GM20000 (cell line): ENCODE measurements at places on chromosomes 2 and 18.

- DNase-seq, result no peak
Observed at GRCh38 chr2:159455330-159455918, 160.9 kb downstream of the BAZ2B start.

DNA sequence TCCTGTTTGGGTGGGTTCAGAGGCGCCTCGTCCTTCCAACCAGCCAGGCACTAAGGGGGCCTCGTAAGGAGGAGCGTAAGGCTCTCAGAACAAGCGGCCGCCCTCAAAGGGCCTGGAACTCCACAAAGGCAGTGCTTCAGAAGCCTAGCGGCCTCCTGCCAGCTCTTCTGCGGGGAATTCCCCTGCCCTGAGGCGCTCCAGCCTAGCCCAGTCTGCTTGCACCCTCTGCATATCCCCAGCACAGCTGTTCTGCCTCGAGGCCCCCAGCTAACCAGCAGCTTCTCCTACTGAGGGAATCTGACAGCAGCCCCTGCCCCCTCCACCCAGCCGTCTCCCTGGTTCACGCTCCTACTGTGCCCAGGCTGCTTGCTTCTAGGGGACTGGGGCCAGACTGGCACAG, 265.9 kb downstream of the TFCP2L1 start:
- DNase-seq, result no peak

DNA sequence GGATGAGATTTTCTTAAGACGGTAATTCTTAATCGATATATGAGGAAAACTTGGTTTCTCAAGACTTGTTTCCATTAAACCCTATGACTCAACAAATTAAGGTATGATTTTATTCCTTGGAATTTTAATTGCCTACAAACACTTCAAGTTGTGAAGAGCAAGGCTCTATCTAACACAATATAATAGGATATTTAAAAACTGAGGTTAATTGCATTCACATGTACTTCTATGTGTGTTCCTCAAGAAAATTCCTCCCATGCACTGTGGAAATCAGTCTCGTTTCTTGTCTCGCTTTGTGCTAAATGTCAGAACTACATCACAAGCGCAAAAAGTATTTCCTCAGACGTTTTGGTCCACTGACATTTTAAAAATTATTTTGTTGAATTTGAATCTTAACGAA, 109.6 kb upstream of the UNC80 start:
- DNase-seq, result no peak

DNA sequence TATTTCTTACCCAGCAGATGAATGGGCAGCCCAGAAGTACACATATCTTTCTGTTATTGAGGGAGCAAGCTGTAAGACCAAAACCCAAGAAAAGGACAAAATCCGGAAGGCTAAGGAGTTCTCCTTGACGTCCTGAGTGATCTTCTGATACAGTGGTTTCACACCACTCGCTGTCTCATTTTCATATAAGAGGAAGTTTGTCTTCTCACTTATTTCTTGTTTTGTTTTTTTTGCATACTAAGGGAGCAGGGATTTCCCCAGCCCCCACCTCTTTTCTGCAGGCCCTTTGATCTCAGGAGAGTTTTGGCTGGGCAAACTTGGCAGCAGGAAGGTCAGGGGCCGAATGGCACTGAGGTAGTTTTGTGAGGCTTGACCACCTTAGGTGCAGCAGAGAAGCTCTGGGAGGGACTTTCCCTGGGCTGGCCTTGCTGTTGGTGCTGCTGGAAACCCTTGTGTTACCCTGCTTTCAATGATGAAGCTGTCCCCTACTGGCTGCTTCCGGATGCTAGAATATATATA, 13.3 kb downstream of the CHRNA1 start:
- peak; percentile 45 for DNase-seq

- DNase-seq, result peak; percentile 42
Observed at GRCh38 chr2:206083602-206084438, 2.2 kb downstream of the INO80D start.

DNA sequence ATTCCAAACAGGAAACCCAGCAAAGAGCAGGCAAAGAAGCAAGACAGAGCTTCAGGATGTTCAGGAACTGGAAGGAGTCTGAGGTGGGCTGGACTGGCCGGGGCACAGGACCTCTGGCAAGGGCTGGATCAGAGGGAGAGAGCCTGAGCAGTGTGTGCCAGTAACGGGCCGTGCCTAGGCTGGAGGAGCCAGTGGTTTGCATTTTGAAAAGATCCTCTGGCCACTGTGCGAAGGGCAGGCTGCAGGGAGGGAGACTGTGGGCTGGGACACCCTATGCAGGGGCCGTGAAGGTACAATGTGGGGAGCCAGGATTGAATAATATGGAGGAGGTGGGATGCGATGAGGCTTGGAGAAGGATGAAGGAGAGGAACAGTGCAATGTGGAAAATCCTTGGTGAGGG, 6.2 kb upstream of the SDC1 start:
- no peak for DNase-seq

- no peak for DNase-seq
Observed at GRCh38 chr18:46632401-46633071, 24.5 kb downstream of the LOXHD1 start.

- no peak for DNase-seq
Observed at GRCh38 chr2:100067784-100068183, 74.6 kb downstream of the AFF3 start.

- no peak for DNase-seq
Observed at GRCh38 chr2:203732953-203733510, 26.6 kb downstream of the CD28 start.

DNA sequence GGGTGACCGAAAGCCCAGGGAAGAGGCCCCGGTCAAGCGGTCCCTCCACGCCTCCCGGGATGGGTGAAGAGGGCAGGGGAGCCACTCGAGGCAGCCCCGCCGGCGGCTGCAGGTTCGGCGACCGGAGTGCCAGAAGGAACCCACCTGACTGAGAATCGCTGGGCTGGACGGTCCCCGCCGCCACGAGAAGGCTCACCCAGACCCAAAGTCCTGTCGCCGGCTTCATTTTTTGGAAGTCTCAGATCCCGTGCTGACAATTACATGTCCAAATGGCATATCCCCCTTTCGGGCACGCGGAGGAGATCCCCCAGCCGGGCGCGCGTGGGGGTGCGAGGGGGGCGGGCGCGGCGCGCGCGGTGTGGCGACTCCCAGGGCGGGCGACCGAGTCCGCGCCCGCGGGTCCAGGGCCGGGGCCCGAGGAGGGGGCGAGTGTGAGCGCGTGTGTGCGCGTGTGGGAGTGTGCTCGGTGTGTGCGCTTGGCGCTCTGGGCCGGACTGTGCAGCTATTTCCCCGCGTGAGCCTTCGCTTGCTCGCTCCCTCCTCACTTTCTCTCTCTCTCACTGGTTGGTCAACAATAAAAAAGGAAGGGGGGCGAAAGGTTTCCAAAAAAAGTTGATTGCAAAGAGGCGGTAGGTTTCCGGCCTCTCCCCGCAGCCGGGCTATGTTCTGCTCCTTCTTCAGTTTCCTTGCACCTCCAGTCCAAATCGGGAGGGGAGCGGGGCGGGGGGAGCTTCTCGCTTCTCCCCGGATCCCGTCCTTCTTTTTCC, at the start of gene ERBB4:
Gene ERBB4, minus strand, starts transcription at position 498 of the 767 bp plus-strand sequence. Its CDS starts 272 bp downstream, at position 226.
- peak; percentile 29 for DNase-seq

GRCh38 chr18:76951456-76952247, 129.3 kb downstream of the ZNF236 start:
- no peak for DNase-seq

DNA sequence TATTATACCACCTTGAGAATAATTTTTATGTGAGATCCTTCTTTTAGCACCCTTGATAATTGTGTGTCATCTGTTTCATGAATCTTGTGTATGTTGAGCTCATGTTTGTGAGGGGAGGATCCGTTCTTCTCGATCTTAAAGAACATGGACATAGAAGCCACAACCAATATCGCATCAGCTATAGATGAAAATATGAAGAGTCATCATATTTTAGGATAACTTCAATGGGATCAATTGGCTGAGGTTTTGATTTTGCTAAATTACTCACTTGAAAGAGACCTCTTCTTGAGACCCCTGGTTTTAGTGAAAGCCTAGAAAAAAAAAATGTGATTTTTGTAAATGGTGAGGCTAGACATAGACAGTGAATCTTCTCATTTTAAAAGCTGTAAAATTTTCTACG, 385.3 kb upstream of the NRP2 start:
- no peak for DNase-seq

- DNase-seq, result no peak
Observed at GRCh38 chr2:3195641-3196476, 181.8 kb downstream of the EIPR1 start.

GRCh38 chr18:60889442-60889841, 443.8 kb upstream of the CDH20 start:
- DNase-seq, result no peak

GRCh38 chr2:134838143-134838620, at the start of gene ACMSD:
TSS of gene ACMSD (plus strand) at chr2:134838616. CDS start at chr2:134838683, 67 bp downstream.
- DNase-seq, result no peak

DNA sequence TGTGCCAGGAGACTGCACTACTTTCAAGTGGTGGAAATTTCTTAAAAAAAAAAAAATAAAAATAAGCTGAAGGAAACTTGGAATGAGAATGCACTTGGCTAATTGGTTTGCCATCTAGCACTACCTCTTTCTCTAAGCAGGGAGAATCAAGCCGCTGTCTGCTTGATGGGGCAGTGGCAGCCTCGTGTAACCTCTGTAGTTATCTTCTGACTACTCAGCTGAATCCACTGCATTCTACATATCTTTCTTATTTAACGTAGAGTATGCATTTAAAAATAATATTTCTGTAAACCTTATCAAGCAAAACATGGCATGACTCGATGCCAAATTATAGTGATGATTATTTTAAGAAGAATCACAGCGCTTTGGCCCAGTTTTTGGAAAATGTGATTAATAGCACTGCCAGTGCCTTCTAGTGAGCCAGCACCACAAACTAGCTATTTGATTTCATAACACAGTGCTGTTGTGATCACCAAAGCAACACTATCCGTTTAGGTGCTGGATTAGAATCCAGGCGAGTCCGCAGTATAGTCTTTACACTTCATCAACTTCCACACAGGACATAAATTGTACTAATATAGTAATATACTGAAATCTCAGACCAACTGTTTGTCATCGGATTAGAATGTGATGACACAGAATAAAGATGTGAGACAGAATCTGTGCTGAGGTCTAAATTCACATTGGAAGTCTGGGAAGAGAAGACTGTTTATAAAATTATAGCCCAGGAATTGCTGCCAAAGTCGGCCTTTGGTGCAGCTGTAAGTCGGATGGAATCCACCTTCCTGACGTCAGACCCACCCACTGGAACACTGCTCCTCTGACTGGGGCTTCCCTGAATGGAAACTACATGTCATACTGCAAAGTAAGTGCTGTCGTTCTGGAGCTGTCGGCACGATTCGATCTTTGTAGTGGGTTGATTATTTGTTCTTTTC, 136.5 kb upstream of the ETAA1 start:
- DNase-seq, result no peak

- no peak for DNase-seq
Observed at GRCh38 chr2:110910423-110910822, 178.1 kb downstream of the ACOXL start.

DNA sequence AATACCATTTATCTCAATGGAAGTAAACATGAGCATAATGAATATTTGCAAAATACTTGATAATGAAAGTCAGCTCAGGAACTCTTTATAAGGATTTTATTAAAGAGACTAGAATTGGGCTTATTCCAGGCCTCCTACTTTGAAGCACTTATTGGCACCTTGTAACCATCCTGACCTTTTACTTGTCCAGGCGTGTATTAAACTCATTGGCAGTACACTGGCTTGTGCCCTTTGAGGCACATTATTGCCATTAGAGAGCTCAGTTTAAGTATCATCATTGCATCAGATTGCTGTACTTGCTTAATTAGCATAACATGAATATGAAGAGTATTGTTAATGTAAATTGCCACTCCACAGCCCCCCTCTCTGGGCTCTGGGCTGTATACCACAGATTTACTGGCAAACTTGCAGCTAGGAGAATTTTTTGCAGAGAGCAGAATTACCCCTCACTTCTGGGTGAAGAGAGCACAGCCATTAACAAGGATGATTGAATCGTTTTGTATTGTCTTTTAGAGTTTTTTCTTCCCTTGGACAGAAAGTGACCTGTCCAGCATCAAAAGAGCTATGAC, 72.5 kb downstream of the XIRP2 start:
- no peak for DNase-seq

DNA sequence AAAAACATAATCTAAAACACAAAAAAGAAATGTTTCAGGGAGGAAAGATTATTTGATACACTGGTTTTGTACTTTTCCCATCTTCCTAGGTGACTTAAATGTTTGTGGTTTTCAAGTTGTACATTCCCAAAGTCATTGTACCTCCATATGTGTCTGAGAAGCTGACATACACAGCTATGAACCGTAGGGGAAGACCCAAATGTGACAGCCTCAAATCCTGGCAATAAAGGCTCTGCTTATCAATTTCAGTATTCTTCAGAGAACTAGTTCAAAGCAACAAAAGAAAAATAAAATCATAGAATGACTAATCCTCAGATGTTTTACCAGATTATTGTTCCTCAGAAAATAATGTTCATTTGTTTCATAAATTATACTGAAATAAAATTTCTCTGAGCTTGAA, 2.5 kb downstream of the DYNC2LI1 start:
- no peak for DNase-seq

DNA sequence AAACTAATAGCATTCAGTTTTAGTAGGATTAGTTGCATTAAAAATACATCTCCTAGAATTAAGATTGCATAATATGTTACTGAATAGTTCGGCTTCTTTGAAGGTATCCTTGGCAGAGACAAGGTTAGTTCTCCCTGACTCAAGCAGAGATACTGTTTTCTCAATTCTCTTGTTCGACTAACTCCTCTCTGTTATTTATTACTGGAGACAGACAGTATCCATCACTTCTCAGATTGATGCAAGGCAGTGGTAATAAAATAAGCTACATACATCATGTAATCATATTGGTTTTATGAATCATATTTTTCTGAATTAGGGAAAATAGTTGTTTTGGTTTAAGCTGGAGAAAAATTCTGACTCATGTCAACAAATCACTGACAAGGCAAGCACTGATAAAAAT, 134.8 kb downstream of the SLC8A1 start:
- no peak for DNase-seq

DNA sequence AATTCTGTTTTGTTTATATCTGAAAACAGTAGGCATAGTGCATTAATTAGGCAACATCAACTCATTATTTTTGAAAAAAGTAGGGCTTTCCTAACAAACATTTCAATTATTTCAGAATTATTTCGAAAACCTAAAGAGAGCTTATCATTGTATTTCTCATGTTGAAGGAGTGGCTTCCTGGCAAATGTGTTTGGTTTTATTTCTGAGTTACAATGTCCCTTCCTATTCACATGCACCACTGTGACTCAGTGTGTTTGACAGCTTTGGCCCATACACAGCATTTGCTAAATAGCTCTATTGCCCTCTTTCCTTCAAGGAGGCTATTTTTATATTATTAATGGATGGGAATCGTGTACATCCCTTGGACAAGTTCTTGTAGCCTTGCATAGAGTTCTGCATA, 205.9 kb downstream of the PTGR3 start:
- DNase-seq, result no peak

DNA sequence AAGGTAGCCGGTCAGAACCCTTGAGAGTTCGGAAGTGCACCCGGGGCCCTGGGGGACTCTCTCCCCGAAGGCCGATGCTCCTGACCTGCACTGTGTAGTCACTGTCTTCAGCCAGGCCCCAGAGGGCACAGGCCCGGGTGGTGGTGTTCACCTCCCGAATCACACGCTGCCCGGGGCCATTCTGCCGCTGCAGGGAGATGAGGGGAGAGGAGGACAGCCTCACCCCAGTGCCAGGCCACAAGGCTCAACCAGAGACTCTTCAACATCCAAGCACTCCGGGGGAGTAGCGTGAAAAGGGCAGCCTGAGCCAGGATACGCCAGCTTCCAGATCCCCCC, 1.1 kb downstream of the FNDC4 start:
- DNase-seq, result no peak
